IMR-90 (cell line): ENCODE measurements at places on chromosomes 1 and 21. TPM values are rescaled to one million over a fixed set of nuclear protein-coding genes. Genes with fewer than 3 reads are reported as not detected.

Gene DNAJC16
- 12.5 and 13.1 TPM in 2 replicates for total RNA-seq

Gene FAM229A
- total RNA-seq, result 0.28 and 0.36 TPM in 2 replicates

Gene PRR9
- total RNA-seq, result not detected in 2 replicates

Gene UQCRHL
- 1.4 and 2.8 TPM in 2 replicates for total RNA-seq

Gene UTP11
- total RNA-seq, result 27.8 and 58.3 TPM in 2 replicates

Gene CYP4A11
- not detected in 2 replicates for total RNA-seq

Gene CFAP141
- not detected in 2 replicates for total RNA-seq

Gene KCNJ15
- total RNA-seq, result under 0.01 TPM in 2 replicates

Gene PRKAB2
- total RNA-seq, result 8.4 and 10.6 TPM in 2 replicates

Gene ETNK2
- total RNA-seq, result 24.7 and 26.0 TPM in 2 replicates

Gene TRIM17
- not detected in 2 replicates for total RNA-seq

Gene LCE3E
- not detected in 2 replicates for total RNA-seq

Gene LGR6
- total RNA-seq, result not detected in 2 replicates

Gene FTCD
- total RNA-seq, result not detected in 2 replicates

Gene LCE2C
- total RNA-seq, result not detected in 2 replicates

Gene C1orf94
- not detected in 2 replicates for total RNA-seq

Gene AP4B1
- total RNA-seq, result 16.7 and 18.1 TPM in 2 replicates

Gene ANGPTL1
- total RNA-seq, result under 0.01 TPM in 1 of 2 replicates, not detected in the other

Gene HHAT
- 2.5 and 2.8 TPM in 2 replicates for total RNA-seq
